ENCODE measurements at places on chromosomes 4 and X.

GRCh38 chrX:12917753-12918152 is 11.3 kb downstream of the TLR8 start:
- DNase-seq, result no peak

- no peak for DNase-seq
These were observed 4.8 kb downstream of the SOWAHD start for GRCh38 chrX:119763181-119763580.

DNA sequence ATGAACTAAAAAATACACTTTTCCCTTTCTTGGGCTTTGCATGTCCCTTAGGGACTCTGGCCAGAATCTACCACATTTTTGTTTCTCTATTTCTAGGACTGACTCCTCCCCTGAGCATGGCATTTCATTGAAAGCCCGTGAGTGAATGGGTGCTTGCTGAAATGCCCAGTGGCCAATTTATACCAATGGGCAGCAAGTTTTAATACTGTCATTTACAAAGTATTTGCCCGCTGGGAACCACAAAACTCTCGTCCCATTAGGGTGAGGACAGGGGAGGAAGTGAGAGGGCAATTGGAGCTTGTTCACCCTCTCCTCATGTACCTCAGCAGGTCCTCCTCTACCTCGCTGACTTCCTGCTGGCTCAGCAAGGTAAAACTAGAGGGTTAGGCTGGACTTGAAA is 1.1 kb downstream of the SRPX2 start:
- no peak for DNase-seq

GRCh38 chr4:82585690-82586435 is 24.1 kb upstream of the TMEM150C start:
- no peak for DNase-seq

DNA sequence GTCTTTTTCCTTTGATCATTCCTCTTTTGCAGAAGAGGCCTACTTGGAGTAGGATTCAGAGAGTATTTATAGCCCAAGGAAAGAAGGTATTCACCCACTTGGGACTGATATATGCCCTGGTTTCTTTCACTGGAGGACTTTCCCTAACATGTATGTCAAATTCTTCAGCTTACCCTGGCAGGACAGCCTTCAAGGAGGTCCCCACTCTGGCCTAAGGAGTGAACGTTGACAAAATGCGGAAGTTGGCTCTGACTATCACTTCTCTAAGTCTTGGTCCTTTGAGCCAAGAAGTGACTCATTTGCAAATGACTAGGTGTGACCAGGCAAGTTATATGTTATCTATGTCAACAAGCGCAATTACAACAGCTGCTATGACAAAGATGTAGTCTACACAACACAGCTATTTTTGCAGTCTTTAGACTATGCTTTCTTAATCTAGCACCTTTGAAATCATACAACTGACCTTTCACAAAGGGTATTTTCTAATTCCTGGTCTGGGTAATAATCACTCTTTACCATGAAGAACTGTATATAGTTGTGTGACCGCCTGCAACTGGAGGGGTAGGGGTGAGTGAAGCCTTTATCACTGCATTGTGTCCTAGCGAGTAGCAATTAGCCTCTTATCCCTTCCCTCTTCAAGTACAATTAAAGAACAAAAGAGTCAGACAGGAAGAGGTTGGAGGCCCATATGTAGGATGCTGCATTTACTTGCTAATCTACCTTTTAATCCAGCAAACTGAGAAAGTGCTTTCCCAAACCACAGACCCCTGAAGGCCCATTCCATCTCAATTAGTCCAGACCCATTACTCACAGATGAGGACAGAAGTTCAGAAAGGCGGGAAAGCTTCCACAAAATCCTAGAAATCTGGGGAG is 50.1 kb downstream of the RASGEF1B start:
- no peak for DNase-seq

- peak; percentile 93 for DNase-seq
These were observed at the start of the genes CASP3 and PRIMPOL for GRCh38 chr4:184649026-184649970. CASP3 (minus strand) TSS chr4:184649447; CDS start chr4:184638453, 10,994 bp downstream. PRIMPOL (plus strand) TSS chr4:184649738; CDS start chr4:184657141, 7,403 bp downstream.

Data from cortex of kidney (tissue), 1 donor.